ENCODE measurements at places on chromosomes 13 and 19.

DNA sequence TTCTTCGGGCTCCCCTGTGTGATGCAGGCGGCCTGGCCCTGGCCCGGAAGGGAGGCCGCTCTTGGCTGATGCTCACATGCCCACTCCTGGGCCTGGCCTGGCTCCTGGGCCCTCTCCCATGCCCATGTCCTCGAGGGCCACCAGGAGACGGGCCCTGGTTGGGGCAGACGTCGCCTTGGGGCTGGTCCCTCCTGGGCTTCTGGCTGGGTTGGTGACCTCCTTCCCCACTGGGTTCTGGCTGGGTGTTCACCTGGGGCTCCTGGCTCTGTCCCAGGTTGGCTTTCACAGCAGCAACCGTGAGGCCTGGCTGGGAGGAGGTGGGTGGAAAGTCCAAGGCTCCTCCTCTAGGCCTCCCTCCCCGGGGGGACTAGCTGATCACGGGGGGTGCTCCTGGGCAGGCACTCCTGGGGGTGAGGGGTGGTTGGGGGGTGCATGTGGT, 15.5 kb upstream of the SLC7A10 start:
- no peak for DNase-seq

DNA sequence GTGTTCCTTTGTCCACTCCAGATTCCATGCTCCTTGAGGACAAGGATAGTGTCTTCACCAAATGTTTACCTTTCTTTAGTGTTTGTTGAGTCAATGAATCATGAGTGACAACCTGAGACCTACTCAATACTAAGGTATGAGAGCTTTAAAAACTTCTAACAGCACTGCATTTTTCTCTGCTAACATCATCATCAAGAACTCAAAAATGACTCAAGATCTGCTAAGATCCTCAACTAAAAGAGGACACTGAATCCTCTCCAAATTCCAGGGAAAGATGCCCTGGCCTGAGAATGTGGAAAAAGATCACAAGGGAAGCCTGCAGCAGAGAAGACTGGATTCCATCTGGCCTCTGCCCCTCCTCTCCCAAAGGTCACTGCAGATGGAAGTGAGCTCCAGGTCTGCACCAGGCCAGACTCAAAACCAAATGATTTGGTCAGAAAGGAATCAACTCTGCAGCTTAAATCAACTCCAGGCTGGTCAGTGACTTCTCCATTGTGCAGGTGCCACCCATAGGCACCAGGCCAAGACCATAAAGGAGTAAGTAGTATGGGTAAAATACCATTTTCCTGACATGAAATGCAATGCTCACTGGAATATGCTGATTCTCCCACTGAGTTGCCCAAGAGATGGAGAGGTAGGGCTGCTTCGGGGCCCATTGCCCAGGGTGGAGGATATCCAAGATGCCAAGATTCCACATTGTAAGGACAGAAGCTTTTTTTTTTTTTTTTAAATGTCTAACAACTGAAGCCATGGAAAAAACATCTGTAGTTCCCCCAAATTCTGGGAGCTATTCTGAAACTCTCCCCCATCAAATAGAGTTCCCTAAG, 89.5 kb upstream of the DOCK9 start:
- no peak for DNase-seq

GRCh38 chr13:75417656-75418055, 64.3 kb downstream of the TBC1D4 start:
- DNase-seq: no peak

DNA sequence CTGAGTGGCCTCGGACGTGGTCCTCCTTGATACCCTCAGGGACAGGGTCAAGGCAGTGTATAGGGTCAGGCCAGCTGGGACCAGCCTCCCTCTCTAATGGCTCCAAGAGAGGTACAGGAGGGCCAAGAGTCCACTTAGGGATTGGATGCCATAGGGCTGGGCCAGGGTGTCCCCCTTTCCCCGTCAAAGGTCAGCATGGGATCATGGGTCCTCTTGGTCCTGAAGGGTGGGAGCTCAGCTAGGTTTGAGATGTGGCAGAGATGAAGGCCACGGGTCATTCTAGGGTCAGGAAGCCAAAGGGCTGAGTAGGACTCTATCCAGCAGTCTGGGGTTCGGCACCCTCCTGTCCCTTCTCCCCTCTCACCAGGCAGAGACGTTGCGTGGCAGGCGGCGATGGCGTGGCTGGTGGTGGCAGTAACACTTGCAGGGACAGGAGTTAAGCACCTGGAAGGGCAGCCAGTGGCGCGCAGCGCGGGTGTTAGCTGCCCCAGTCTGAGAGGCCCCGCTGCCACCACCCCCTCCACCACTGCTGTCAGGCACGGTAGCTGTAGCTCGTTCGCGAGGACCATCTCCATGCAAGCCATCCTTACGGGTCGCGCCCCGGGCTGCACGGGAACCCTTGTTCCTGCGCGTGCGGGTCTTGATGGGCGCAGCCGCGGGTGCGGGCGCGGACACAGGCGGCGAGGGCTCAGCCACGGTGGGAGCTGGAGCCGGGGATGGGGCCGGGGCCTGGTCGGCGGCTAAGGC, 2.6 kb downstream of the GGN start:
- no peak for DNase-seq

DNA sequence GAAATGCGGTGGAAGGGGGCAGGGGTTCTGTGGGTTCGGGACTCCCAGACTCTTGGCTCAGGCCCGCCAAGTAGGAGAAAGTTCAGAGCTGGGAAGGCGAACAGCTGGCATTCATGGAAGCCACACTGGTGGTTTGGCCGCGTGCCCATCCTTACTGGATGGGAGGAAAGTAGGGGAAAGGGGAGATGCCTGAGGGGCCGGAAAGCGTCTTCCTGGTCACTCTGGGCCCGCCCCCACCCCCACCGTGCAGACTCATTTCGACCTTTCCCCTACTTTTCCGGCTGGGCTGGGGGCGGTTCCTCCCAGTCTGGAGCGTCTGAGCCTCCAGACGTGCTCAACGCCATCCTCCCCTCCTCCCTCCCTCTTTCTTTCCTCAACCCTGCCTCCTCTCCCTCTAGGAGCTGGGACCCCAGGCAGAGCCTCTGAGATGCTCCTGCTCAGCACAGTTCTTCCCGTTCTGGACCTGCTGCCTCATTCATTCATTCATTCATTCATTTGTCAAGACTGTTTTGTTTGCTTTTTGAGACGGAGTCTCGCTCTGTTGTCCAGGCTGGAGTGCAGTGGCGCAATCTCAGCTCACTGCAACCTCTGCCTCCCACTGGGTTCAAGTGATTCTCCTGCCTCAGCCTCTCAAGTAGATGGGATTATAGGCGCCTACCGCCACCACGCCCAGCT, 3.5 kb downstream of the ANGPTL4 start:
- DNase-seq: no peak

GRCh38 chr19:31666126-31666525, 316.9 kb upstream of the TSHZ3 start:
- DNase-seq: no peak

- DNase-seq: no peak
Observed at GRCh38 chr19:31317093-31317492, 32.1 kb downstream of the TSHZ3 start.

GRCh38 chr13:42970824-42971690, 21.0 kb downstream of the EPSTI1 start:
- peak; percentile 45 for DNase-seq

GRCh38 chr13:77460195-77460594, 75.3 kb upstream of the SCEL start:
- DNase-seq: no peak

- DNase-seq: no peak
Observed at GRCh38 chr13:97266772-97267417, 44.8 kb downstream of the MBNL2 start.

DNA sequence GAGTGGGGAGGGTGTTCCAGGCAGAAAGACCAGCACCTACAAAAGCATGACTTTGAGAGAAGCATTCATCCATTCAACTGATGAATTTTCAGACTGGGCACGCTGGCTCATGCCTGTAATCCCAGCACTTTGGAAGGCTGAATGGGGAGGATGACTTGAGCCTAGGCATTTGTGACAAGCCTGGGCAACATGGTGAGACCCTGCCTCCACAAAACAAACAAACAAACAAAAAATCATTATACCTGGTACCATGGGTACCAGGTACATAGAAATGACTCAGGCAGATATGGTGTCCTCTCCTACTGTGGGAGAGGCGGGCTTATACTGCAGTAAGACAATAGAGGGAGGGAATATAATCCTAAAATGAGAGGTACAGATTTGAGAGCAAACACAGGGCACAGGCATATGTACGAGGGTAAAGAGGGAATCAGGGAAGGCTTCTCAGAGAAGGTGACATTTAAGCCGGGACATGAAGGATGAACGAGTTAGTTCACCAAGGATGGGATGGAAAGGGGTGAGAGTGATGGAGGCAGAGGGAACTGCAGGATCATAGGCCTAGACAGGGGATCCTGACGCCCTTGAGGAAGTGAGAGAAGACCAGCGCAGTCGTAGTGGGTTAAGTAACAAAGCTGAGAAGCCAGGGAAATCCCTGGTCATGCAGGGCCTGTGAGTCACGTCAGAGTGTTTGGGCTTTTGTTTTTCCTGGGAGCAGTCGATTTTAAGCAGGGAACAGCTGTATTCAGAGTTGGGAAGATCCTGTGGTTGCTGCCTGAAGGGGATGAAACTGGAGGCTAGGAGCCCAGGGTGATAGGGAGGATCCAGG, 2.9 kb downstream of the CYP2S1 start:
- DNase-seq: no peak

DNA sequence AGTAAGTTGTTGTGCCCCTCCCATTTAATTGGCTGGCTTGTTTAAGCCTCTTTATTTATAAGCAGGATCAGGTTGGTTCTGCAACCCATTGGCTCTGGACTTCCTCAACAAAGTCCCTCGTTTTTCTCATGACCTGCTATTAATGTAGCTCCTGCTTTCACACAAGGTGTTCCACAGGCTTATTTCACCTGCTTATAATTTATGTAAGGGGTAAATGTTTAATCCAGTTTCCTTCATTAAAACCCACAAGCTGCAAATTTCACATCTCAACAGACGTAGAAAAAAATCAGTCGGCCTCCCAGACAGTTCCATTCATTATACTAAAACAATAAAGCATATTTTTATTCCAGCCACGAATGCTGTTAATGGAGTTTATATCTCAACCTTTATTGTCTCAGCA, 86.1 kb downstream of the TBC1D4 start:
- no peak for DNase-seq

DNA sequence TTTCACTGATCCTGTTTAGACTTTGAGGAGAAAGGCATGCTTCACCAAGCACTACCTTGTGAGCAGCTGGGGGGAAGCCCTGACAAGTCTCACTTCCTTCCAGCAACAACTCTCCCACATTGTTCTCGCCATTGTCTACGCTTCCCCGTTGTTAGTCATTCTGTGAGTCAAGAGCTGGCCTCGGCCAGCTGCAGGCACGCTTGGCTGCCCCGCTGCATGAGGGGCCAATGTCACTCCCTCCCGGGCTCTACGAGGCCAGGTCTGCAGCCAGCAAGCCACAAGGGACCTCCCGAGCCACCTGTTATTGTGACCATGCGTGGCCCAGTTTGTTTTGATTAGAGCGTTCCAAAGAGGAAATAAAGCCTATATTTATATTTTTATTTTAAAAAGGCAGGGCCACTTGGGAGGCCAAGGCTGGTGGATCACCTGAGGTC, 220.9 kb downstream of the FOXO1 start:
- no peak for DNase-seq

DNA sequence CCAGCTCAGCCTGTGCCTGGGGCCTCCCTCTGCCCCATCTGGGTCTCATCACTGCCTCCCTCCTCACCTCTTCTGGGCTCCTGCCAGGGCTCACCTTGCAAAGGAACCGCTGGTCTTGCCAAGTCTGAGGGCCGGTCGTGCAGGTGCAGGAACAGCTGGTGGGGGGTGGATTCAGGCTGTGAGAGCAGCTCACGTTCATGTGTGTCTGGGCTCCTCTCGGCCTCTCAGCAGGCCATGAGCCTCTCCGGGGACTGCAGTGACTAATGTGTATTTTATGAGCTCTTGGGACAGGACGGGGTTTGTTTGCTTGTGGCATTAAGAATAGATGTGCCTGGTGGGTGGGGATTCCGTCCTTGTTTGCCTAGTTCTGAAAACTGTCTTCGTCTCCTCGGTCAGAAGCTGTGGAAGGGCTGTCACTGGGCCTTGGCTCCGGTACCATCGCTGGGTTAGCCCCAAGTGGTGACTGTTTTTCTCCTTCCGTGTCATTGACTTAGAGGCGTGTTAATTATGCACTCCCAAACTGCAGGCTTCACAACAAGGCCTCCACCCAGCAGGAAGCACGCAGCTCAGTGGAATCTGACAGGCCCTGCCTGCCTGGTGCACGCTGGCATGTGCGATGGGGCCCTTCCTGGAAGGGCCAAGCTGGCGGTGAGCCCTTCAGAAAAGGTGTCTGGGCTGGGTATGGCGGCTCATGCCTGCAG, 77.6 kb downstream of the KDM4B start:
- DNase-seq: peak; percentile 91

GRCh38 chr13:59701261-59701660, 462.5 kb downstream of the DIAPH3 start:
- DNase-seq: no peak

- no peak for DNase-seq
Observed at GRCh38 chr13:50365408-50366391, 350.5 kb downstream of the KCNRG start.

DNA sequence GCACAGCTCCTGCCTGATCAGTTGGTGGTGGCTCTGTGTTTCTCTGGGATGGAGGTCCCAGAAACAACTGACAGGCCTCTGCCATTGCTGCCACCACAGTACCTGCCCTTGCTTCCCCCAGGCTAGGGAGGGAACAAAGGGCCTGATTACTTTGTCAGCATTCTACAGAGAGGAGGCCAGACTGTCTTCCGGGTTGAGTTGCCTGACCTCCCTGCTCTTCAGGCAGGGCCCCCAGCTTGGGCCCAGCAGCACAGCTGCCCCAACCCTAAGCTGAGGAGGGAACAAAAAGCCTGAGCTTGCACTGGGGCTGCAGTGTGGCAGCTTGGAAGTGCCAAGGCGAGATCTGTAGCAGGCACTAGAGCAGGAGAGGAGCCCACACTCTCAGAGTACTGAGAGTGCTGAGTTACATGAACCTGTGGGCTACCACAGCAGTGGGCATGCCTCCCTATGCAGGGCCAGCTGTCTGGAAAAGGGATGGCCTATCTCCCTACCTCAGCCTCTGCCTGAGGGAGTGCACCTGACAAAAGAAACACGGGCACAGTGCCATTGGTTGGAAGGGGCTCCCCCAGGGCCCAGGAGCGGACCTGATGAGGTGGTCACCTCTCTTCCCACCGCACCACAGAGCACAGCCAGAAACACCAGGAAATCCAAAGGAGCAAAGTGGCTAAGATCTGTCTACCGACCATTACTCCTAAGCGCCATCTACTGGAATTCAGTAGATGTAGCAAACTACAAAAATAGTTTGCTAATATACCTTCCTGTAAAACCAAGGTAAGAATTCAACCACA, 24.4 kb downstream of the SLC25A15 start:
- peak; percentile 37 for DNase-seq

GRCh38 chr13:36862002-36862685, 43.1 kb downstream of the RFXAP start:
- no peak for DNase-seq

All from HuH-7 (cell line).